ENCODE measurements at places on chromosomes 7 and 10.

DNA sequence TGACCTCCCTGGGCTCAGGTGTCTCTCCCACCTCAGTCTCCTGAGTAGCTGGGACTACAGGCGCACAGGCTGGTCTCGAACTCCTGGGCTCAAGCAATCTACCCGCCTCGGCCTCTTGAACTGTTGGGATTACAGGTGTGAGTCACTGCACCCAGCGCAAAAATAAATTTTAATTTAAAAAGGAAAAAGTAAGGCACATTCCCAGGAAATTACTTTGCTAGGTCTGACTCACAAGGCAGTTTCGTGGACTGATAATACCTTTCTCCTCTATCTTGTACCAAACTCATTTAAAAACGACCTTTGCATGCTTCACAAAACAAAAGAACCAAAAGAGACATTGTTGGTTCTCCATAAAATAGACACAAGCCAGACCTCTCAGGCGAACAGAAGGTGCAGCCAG, 29.7 kb downstream of the PARP12 start:
- no peak for DNase-seq

DNA sequence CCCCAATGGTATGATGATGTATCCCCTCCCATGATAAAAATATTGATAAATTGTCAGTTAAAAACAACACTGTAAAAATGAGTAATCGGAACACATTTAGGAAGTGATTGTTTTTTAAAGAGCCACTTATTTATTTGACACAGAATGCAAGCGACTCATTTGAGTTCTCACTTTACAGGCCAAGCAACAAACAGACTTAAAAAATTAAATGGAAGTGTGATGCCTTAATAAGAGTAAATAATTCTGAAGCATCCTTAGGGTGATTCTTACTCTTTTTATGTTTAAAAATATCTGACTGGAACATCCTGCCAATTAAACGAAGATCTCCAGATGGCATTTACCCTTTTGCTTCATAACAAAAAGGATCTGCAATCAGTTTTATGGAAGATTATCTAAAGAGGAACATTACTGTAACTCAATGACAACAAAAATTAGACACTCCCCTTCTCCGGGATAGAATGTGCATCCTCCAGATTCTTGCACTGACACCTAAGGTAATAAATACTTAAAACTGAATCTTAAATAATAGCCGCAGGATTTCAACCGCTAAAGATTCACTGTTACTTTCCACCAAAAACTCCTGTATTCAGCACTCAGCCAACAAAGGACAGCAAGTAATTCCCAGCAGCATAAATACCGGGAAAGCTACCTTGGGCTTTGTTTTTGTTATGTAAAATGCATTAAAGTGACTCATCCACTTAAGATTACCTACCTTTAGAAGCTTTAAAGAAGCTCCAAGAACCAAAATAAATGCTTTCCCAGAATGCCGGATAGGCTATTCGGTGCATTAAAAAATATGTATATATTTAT, 1.7 kb downstream of the CACNA2D1 start:
- no peak for DNase-seq

- DNase-seq: no peak
Measured at GRCh38 chr10:93071674-93072224, 1.9 kb upstream of the CYP26A1 start.

GRCh38 chr7:30470163-30470770, 8.3 kb downstream of the NOD1 start:
- DNase-seq: no peak

DNA sequence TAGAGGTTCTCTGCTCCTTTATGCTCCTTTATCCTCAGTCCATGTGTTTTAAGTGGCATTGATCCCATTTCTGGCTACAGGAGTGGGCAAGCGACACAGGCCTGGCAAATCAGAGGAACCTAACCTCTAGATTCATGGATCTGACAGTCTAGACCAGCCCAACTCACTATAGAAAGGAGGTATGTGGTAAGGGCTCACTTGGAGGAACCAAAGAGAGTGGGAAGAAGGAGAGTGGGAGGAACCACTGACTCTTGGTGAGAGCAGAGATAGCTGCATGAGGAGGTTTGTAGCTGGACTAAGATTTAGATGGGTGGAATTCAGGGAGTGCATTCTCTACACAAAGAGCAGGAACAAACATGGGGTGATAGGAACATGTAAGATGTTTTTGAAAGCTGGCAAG, 11.6 kb upstream of the FRAT1 start:
- DNase-seq: no peak

- no peak for DNase-seq
Measured at GRCh38 chr10:46000538-46000937, 28.2 kb downstream of the TIMM23 start.

DNA sequence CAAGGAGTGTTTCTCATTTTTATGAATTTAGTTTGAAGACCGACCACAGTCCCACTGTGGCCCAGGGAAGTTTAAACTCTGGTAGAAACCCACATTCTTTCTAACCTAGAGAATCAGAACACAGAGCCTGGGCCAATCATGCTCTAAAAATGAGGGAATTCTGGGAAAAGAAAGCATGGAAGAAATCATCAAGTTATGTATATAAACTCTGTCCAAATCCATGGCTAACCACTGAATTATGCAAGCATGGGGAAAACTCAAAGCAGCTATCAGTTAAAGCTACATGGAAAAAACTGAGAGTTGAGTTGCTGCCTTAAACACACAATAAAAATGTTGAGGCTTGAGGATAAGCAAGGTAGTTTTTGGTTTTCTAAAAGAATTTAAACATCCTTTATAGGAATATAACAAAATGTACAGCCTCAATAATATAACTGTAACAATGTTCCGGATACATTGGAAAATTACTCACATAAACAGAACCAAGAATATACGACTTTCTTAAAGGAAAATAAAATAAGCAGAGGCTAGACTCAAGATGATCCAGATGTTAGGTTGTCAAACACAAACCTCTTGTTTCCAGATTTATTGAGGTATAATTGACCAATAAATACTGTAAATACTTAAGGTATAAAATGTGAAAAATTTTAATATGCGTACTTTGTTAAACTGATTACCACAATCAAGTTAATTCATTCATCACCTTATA, 311.2 kb upstream of the GNAI1 start:
- no peak for DNase-seq

GRCh38 chr7:45978731-45979211, 57.7 kb upstream of the IGFBP3 start:
- DNase-seq: no peak

GRCh38 chr7:134478707-134479106, 19.8 kb upstream of the AKR1B1 start:
- DNase-seq: no peak

GRCh38 chr10:683448-684071, 5.9 kb downstream of the DIP2C start:
- DNase-seq: no peak

DNA sequence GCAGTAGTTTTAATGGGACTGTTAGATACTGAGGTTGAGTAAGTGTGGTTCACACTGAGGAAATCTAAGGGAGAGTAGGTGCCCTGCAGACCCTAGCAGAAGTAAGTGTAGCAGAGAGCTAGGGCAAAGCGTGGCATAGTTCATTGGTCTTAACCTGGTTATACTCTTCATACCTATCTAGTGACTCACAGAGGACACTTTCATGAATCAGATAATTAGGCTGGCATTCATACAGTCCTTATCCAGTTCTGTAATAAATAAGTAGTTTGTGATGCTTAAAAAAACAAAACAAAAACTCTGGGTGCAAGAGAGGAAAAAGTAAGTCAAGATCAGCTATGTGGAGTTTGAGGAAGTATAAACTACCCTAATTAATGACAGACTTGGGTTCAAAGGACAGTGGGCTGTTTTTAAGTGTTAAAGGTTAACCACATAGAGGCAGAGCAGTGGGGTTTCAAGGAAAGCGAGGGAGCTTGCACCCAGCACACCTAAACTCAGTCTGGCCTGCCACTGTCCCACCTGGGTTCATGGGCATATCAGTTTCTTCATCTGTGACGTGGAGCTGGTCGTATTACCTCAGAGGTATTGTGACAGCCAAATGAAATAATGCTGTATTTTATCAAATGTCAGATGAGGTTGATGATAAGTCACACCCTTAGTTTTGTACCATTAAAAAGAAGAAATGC, 27.1 kb downstream of the LMTK2 start:
- DNase-seq: no peak

DNA sequence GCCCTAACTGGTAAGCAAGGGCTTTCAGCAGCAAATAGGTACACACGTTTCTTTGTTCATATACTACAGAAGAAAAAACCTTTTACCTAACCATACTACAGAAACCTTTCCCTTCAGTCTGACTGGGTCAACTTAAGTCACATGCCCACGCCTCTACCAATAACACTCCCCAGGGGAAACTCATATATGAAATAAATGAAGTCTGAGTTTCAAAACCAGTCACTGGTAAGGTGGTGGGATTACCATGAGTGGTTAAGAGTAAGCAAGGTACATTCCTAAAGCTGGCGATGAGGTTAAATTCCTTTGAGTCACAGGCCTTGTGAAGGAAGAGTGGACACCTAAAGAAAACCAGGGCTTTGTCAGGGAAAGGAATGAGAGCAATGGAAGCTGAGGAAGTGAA, 21.4 kb upstream of the KIF20B start:
- no peak for DNase-seq

DNA sequence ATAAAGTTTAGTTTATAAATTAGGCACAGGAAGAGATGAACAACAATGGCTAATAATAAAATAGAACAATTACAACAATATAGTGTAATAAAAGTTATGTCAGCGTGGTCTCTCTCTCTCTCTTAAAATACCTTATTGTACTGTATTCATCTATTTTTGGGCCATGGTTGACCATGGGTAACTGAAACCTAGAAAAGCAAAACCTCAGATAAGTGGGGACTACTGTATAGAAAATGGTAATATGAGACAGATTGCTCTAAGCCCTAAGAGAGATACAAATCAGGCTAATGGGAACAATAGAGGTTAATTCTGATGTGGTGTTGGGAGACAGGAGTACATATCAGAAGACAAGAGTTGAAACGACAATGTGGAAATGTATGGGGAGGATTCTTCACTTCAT, 86.2 kb downstream of the ZNF365 start:
- DNase-seq: no peak

GRCh38 chr10:74813381-74814259, 12.8 kb upstream of the KAT6B start:
- no peak for DNase-seq

DNA sequence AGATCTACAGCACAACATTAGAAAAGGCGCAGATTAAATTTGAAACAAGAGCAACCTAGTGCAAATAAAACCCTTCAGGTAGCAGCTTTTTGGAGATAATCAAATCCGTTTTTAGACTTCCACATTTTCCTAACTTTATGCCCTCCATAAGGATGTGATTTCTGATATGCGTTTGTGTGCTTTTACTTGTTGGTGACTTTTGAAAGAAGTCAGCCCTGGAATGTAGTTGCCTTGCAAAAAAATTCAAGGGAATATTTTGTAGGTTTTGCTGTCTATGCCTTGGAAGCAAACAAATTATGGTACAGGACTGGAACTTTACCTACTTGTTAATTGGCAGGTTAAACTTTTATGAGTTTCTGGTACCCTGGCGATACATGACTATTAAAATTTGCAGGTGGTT, 86.7 kb upstream of the HDAC9 start:
- no peak for DNase-seq

- no peak for DNase-seq
Measured at GRCh38 chr7:25750744-25751508, 401.1 kb upstream of the NFE2L3 start.

DNA sequence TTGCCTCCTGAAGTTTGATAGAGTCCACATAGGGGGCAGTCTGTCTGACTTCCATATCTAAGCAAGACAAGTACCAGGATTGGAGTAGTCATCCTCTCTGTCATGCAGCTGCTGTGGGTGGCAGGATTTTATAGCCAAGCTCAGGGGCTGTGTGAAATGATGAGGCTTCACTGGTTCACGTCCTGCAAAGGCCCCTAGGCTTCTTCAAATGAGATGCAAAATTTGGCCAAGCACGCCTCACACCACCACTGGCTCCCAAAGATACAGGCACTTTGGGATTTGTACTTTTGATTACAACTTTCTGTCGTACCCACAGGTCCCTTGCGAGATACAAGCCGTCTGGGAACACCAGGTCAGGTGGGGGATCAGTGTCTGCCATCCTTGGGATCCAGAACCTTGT, 67.1 kb downstream of the WDFY4 start:
- DNase-seq: no peak

GRCh38 chr7:27173511-27173955, 587 bp downstream of the HOXA10 start:
- DNase-seq: no peak

DNA sequence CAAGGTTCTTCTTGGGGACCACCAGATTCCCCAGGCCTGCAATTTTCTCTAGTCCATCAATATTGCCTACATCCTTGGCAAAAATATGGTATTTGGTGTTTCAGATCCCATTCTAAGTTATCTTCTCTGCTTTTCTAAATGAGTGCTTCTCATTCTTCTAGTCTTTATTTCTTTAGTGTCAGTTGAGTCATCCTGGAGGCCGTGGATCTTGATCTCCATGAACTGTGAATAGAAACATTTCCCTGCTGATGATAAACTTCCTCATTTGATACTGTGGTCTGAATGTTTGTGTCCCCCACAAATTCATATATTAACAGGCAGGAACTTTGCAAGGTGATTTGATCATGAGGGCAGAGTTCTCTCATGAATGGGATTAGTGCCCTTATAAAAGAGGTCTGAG, 779.3 kb downstream of the INHBA start:
- no peak for DNase-seq

DNA sequence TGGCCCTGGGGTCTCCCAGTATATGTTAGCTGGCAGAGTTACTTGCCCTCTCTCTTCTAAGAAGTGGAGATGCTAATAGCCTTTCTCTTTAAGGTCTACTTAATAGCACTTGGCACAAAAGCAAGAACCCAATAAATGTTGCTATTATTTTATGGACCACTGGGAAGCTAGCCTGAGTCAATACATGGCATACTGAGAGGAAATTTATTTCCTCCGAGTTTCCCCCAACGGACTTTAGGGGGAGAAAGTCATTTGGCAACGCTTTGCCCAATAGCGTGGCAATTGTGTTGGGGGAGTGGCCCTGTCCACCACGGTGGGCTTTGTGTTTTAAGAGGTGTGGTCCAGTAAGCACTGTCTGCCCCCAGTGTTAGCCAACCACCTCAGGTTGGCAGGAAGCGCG, 87.4 kb upstream of the SMNDC1 start:
- no peak for DNase-seq

GRCh38 chr7:6159524-6160031, 112.8 kb downstream of the CYTH3 start:
- DNase-seq: no peak

- no peak for DNase-seq
Measured at GRCh38 chr7:31234836-31235605, 105.5 kb downstream of the NEUROD6 start.

GRCh38 chr7:113810080-113810744, 108.6 kb downstream of the PPP1R3A start:
- DNase-seq: no peak

GRCh38 chr10:26499426-26499825, 61.3 kb downstream of the APBB1IP start:
- no peak for DNase-seq

GRCh38 chr10:125707541-125708468, 11.7 kb upstream of the EDRF1 start:
- no peak for DNase-seq

DNA sequence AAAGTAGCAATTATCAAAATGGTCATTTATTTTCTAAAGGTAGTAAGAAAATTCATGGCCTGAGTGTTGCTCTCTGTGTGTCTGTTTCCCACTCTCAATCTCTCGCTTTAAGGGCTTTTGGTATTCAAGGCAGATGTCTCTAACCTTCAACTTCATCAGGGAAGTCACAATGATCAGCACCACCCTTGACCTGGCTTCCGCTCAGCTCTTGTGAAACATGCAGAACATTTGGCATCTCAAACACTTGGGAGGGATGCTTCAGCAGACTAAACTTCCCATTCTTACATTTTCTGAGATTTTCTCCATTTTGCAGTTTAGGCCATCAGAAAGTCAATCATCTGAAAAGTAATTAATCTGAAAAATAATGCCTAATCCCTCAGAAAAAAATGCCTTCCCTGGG, 129.8 kb downstream of the AOAH start:
- DNase-seq: no peak

Measured in T follicular helper cell (primary cell).